ENCODE measurements at places on chromosomes 7 and 10.

DNA sequence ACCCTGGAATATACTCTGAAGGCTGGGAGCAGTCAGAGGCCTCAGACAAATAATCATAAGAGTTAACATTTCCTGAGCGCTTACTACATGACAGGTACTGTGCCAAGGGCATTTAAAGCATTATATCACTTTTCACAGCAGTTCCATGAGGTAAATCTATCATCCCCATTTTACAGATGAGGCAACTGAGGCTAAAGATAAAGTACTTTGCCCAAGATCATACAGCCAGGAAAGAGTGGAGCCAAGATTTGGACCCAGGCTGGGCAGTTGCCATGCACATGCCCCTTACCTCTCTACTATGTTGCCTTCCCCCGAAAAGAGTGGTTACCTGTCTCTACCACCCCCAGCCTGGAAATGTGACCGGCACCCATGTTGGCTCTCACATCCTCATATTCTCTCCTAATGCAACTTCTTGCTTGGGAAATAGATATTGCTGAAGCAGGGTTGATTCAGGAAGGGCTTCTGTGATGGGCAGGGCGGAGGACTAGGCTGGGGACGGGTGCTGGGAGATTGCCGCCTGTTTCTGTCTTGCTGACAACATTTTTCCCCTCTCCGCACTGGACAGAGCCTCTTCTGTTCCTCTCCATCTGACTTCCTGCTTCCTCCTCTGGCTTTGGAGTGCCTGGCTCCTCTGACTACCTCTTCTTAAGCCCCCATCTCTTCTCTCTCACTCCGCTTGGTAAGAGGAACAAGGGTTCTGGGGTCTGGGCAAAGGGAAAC is 13.8 kb downstream of the SMO start:
- no peak for DNase-seq

DNA sequence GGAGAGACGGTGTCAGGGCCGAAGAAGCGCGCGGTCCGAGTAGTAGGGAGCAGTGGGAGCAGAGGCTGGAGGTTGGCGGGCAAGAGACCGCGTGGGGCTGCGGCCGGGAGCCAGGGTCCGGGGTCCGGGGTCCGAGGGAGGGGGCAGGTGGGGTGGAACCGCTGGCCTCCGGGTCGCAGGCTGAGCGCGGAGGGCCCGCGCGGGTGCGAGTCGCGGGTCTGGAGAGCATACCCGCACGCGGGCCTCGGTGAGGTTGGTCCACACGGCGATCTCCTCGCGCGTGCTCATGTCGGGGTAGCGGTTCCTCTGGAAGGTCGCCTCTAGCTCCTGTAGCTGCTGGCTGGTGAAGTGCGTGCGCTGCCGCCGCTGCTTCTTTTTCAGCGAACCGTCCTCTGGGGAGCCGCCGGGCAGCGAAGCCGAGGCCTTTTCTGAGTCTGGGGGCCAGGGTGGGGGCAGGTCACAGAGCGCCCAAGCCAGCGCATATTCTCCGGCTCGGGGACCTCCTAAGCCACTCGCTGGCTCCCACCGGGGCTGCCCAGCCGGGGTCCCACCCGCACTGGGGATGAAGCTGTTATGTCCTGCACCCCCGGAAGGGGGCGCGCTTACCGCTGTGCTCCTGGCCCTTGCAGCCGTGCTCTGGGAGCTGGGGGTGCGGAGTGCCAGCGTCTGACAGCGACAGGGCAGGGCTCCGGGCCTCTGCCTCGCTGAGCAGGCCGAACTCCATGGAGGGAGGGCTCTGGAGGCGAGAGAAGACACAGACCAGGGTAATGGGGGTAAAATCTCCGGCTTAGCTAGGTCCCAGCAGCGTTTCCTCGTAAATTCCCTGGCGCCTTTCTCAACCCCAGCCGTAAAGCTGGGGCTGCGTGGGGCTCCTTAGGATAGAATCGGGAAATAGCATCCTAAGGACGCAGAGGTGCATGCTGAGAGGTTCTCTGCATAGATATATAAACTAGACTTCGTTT is 5.5 kb downstream of the ELOVL3 start:
- DNase-seq, result no peak

DNA sequence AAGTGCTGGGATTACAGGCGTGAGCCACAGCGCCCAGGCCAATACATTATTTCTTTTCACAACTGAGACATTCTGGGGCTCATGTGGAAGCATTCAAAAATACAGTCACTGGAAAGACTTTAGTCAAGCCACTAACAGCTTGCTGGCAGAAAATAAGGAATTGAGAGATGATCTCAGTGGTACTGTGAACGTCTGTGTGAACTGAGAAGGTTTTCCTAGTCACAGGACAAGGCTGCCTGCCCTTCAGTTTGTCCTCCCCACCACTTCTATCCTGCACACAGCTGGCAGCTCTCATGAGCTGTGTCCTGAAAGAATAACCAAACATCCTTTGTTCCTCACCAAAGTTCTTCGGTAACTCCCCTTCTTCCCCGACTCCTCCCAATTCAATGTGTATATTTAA is 31.3 kb upstream of the ITGA8 start:
- DNase-seq, result no peak

DNA sequence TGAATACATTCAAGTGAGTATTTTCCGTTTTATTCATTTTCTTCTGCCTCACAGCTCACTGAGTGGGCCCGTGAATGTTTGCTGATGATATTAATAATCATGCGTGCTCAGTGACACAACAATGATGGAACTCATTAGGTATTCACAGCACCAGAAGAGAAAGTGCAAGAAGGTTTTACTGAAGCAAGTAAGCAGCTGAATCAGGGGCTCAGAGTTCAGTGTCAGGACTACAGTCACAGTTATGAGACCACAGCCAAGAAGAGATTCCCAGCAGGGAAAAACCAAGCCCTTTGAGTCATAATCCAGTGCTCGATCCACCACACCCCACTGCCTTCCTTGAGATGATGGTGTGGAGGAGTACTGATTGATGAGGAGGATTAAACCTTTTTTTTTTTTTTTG is 247.4 kb downstream of the KIAA1217 start:
- DNase-seq, result no peak

- DNase-seq, result no peak
Measured at GRCh38 chr7:148505645-148506375, 84.8 kb upstream of the C7orf33 start.

GRCh38 chr10:103096130-103096529 is 96.9 kb downstream of the NT5C2 start:
- DNase-seq, result no peak

DNA sequence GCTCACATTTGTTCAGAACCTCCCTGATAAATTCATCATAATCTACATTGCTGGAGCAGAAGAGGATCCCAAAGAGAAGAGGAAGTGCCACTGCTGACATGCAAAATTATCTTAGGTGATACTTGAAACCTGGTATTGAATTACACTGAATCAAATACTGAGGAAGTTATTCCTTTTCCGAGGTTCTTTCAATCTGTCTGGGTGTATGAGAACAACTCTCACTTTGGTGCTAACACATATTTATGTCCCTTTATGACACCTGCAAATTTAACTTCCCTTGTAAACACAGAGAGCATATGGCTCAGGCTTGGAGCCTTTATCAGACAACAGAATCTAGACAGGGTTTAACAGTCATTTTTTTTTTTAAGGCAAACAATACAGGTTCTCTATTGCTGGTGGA is 131.4 kb downstream of the SRPK2 start:
- no peak for DNase-seq

GRCh38 chr10:61286686-61287085 is 166.5 kb downstream of the TMEM26 start:
- no peak for DNase-seq

- no peak for DNase-seq
Measured at GRCh38 chr10:7362471-7362870, 48.4 kb downstream of the SFMBT2 start.

GRCh38 chr7:117645481-117646165 is 165.8 kb downstream of the CFTR start:
- no peak for DNase-seq

DNA sequence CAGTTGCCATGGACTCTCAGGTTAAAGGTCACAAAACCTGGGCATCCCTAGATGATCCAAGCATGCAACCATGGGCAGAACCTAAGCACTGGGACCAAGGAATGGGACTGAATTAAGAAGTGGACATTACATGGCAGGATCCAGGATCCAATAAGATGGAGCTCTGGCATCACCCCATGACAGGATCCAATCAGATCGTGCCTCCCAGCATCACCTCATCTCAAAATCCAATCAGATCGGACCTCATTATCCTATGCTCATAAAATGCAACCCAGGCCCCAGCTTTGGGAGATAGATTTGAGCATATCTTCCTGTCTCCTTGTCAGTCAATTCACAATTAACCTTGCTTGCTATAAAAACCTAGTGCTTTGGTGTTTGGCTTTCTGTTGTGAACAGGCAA is 616.1 kb downstream of the PARD3 start:
- DNase-seq, result no peak

DNA sequence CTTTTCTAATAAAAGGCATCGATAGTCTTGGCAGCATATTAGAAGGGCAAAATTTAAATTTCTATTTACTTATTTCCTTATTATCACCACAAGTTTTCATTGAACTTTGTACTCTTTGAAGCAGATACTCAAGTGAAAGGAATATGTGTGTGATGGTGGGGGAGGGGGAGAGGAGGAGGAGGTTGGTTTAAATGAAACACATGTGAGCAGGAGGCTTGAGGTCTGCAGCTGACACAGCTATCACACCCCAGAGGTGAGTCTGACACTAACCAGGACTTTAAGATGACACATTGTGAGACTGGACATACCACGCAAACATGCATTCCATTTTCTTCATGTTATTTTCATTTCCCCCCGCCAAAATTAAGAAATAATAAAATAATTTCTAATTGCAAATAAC is 63.3 kb downstream of the CTTNBP2 start:
- DNase-seq, result no peak

DNA sequence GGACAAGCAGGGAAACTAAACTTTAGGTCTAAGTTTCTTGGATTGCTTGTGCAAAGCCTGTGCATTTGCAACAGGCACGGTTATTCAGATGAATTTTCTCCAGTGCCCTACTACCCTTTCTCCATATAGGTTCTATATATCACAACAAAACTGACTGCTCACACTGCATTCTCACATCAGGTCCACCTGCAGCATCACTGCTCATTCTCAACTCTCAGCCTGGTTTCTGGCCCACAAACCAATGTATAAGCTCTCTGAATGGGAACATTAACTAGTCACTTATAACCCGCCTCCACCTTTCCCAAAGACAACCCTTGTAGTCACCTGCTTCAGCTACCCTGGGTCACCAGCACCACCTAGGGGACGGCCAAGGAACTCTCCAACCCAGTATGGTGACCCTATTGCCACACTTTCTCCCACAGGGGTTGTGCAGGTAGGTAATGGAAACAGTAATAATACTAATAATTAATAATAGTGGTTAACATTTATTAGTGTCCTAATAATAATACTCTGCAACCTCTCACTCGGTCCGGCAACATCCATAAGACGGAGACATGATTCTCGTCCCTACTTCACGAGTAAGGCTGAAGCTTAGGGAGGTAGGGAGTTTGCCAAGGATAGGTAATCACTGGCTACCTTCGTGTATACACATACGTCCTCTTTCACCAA is 97.3 kb downstream of the CLEC2L start:
- DNase-seq, result no peak

DNA sequence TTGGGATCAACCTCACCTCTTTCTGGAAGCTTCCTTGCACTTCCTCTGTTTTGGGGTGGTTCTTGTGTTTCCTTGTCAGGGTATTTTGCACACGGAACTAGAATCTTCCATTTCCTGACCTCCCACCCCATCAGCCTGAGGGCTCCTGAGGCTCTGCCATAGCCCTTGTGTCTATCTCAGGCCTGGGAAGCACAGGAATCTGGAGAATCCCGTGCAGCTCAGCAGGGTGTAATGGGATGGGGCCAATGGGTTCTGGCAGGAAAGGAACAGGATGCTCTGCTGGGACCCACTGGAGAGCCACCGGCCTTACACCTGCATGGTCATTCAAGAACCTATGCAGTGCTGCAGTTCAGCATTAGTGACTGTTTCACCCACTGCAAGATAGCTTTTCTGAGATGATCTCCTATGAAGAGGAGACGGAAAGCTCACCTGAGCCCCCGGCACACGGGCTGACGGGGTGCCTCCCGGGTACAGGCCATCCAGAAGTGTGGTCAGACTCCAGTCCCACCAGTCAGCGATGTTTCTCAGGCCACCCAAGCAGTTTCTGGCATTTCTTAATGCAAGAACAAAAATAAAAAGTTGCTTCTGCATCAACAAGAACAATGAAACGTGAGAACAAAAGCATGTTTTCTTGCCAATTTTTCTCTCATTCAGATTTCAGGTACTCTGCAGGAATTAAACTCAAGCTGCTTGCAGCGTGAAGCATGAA is 133.2 kb downstream of the PKD1L1 start:
- peak; percentile 50 for DNase-seq

DNA sequence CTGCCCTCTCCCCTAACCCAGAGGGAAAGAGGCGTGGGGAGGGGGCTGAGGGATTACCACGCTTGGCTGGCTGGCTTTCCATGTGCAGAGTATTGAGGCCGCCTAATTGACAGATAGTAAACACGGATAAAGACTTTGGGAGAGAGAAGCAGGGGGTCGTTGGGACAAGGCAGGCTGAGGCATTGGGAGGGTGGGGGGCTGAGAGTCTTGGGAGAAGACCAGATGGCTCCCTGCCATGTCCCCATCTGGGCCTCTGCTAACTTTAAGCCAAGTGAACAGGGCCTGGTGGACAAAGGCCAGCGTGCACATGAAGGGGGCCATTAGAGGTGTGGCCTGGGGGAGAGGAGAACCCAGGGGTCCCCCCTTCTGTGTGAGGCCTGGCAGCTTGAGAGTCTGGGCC is 55.4 kb upstream of the MXI1 start:
- no peak for DNase-seq

DNA sequence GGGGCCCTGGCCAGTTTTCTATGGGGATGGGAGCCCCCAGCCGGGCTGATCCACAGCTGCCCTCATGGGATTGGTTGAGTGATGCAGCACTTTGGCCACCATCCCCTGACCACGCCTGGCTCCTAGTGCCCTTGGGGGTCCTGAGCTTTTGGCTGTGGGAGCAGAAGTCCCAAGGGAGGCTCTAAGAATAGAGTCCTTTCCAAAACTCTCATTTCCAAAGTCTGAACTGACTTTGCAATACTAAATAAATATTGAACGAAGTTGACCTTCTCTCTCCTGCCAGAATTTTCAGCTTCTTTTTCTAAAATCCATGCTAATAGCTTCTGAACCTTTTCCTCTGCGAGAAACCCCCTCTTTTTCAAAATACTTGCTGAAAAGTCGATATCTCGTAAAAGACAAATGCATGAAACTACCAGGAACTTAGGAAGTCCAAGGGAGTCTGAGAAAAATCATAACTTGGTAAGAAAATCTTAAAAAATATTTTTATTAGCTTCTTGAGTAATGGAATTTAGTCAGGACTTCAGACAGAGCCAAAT is 62.7 kb upstream of the IGFBP3 start:
- no peak for DNase-seq

DNA sequence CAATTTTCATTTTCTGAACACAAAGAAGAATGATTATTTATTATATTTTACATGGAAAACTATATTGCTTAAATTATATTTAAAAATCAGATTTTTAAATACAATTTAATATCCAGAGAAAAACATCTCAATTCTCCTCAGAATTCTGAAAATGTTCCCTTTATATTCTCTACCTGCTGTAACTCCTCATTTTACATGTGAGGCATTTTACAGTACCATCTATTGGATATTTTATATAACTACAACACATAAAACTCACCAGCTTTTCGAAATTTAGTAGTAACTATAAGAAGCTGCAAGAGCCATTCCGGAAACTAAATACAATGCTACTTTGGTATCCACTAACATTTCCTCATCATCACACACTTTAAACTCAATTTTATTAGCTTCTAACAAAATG is 264.6 kb downstream of the DGKB start:
- DNase-seq, result no peak

GRCh38 chr7:149859369-149859768 is 14.4 kb upstream of the ATP6V0E2 start:
- DNase-seq, result no peak

Measured in iPS DF 19.7 (cell line).